ENCODE measurements at places on chromosomes 5 and 9.

GRCh38 chr5:138725153-138725817, 27.9 kb upstream of the CTNNA1 start:
- DNase-seq = no peak

DNA sequence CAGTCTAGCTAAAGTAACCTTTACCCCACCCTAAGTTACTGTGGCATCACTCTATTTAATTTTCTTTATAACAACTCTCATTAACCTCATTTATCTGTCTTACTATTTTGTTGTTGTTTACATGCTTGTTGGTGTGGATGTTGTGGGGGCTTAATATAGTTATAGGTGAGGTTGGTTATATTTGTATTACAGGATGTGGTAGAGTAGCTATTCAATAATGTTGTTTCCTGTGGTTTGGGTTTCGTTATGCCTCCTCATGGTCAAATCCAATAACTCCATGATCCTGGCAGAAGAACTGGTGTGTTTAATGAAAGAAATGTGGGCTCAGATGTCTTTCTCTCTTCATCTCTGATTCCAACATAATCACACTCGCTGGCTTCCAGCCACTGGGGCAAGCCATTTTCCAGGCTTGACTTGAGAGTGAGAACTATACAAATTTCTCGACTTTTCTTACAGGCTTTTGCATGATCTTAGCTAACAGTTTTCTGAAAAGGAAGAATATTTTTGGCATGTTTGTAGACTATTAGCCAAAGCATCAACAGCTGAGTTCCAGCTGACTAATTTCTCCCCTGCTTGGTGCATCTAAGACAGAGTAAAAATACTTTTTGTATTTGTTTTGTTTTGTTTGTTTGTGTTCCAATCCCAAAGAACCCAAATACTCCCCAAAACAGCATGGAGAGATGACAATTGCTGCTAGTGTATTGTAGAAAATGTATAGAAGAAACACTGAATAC, 303.7 kb upstream of the PAPPA start:
- no peak for DNase-seq

DNA sequence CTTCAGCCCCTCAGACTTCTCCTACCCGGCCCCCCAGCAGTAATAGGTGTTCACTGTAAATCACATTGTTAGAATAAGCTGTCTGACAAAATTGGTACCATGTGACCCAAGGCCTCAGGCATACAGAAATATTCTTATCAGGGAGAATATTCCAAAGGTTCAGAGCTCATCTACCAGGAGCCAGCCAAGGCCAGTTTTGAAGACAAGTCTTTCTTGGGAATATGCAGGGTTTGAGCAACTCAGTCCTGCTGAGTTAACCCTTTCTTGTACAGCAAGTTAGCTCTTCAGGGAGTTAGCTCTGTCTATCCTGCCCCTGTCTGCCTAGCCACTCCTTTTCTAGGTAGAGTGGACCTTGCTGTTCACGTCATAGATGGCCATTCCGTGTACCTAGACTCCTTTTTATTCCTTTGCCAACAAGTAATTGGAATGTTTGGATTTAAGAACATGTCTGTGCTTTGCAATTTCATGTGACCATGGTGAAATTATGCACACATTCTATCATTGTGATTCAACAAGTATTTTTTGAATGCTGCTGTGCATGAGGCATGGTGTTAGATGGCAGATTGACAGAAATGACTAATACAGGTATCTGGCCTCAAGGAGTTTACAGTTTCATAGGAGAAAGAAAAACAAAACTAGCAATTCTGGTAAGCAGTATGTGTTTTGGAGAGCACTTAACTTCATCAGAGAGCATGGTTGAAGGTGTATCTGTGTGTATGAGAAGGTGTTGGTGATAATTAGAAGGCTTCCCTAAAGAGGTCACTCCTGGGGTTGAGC, 22.6 kb downstream of the TGFBR1 start:
- DNase-seq = no peak

- no peak for DNase-seq
Observed at GRCh38 chr9:105500108-105500766, 52.4 kb downstream of the FSD1L start.

- DNase-seq = no peak
Observed at GRCh38 chr5:176806137-176806536, 4.2 kb upstream of the UNC5A start.

DNA sequence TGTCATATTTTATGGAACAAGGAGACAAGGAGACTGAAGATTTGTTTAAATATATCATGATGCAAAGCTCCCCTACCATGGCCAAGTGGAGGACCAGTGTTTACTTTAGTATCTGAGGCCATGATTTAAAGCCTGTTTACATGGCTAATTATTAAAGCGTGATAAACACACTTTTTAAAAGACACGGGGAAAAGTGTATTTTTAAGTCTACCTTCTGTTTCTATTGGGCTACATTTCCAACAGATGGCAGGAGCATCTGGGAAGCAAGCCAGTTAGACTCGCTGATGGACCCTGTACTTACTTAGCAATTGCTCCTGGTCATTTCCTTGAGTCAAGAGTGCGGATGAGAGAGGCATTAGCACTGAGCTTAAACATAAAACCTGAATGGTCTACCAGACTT, 480.3 kb upstream of the SEMA6A start:
- DNase-seq = no peak

GRCh38 chr9:20137425-20137824, 348.6 kb upstream of the SLC24A2 start:
- no peak for DNase-seq

DNA sequence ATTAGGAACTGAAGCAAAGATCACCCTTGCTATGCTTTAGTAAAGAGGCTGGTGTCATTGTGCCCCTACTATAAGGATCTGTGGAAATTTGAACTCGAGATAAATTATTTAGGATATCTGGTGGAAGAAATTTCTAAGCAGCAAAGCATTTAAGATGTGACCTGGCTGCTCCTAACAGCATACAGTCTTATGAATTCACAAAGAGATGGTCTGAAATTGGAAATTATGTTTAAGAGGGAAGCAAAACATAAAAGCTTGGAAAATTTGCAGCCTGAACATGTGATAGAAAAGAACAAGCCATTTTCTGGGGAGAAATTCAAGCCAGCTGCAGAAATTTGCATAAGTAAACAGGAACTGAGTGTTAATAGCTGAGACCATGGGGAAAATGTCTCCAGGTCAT, 223.7 kb downstream of the FBXO4 start:
- DNase-seq = no peak

GRCh38 chr9:72538921-72539702, 17.7 kb downstream of the TMC1 start:
- DNase-seq = no peak

DNA sequence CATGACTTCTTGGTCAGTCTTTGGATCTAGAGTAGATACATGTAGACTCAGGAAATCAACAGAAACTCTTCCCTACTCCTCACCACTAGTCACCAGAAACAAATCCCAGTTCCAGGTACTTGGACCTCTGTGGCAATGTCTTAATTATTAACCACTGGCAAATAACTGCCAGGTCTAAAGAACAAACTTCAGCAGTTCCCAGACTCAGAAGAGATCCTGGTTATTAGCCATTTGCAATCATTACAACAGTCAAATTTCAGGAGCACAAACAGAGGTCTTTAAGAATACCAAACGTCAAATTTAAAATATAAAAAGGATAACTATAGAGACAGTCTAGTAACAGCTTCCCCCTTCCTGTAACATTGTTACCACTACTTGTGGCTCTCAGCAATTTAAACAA, 10.2 kb downstream of the DIAPH1 start:
- DNase-seq = no peak

DNA sequence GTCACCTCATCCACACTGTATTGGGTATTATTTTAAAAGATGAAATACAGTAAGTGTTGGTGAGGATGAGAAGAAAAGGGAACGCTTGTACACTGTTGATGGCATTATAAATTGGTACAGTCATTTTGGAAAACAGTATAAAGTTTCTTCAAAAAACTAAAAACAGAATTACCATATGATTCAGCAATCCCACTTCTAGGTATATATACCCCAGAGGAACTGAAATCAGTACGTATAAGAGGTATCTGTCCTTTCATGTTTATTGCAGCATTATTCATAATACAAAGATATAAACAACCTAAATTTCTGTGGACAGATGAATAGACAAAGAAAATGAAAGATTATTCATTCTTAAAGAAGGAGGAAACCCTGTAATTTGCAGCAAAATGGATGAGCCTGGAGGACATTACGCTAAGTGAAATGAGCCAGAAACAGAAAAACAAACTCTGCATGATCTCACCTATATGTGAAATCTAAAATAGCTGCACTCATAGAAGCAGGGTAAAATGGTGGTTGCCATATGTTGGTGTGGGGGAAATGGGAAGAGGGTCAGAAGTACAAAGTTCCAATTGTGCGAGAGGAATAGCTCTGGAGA, 191.6 kb downstream of the TRIM36 start:
- no peak for DNase-seq

- no peak for DNase-seq
Observed at GRCh38 chr9:77495834-77496671, 152.1 kb downstream of the GNA14 start.

DNA sequence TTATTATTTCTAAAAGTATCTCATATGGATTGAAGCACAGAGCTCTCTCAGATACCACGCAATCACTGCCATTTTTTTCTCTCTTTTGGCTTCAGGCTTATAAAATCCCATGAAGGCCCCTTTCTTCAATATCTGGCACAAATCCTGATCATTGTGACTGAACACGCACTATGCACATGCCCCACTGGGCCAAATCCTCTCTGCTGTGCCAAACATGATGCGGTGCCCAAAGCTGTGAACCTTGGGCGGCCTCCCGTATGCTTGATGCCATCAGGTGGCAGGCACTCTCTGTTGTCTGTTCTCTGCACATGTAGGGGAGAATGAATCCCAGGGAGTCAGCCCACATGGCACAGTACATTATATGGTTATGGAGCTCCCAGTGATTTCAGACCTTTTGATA, 375.0 kb upstream of the RGMB start:
- DNase-seq = no peak

GRCh38 chr5:78586251-78586650, 62.3 kb downstream of the LHFPL2 start:
- DNase-seq = no peak

Data from colonic mucosa (tissue), 4 donors.